ENCODE measurements at places on chromosomes 11 and 22.

DNA sequence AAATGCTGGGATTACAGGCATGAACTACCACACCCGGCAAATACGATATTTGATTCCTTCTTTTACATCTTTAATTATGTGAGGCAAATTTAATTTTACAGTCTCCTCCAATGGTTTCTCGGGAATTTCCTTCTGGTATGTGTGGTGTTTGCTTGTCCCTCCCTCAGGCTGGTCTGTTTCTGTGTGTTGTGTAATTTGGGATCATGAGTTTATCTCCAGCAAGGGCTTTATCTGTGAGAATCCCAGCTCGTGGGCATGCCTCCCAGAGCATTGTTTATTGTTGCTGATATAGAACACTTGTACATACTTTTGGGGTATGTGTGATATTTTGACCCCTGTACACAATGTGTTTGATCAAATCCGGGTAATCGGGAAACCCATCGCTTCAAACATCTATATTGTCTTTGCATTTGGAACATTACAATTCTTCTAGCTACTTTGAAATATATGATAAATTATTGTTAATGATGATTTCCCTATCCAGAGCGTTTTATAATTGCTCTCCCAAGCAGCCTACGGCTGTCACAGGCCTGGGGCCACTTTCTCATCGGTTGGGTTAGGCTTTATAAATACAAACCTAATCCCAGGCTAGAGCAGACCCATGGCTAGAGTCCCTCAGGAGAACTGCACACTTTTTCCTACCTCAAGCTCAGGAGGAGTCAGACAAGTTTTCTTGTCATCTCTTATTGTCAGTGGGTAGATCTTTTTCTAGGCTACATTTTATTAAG lies 15.0 kb upstream of the PRR5 start:
- DNase-seq, result no peak
- H3K27me3 ChIP-seq, result no peaks in the 10 kb centered on the region
- H3K27ac ChIP-seq, result no peak overlapping the region

- no peaks in the 10 kb centered on the region for H3K27me3 ChIP-seq
- H3K27ac ChIP-seq, result no peak overlapping the region
- no peak overlapping the region for H3K4me3 ChIP-seq
- H3K4me1 ChIP-seq, result no peaks in the 10 kb centered on the region
Observed at GRCh38 chr11:117717485-117718314, 79.3 kb downstream of the DSCAML1 start.

GRCh38 chr22:17931400-17931825 lies 92.9 kb downstream of the MICAL3 start:
- H3K27ac ChIP-seq, result no peak overlapping the region
- H3K27me3 ChIP-seq, result no peaks in the 10 kb centered on the region
- no peak for DNase-seq
- H3K4me3 ChIP-seq, result no peak overlapping the region

- peaks cover 4% of the 10 kb centered on the region for H3K4me1 ChIP-seq
- H3K27me3 ChIP-seq, result no peaks in the 10 kb centered on the region
- no peak for DNase-seq
- no peak overlapping the region for H3K4me3 ChIP-seq
Observed at GRCh38 chr22:28171712-28172111, 252.7 kb upstream of the PITPNB start.

DNA sequence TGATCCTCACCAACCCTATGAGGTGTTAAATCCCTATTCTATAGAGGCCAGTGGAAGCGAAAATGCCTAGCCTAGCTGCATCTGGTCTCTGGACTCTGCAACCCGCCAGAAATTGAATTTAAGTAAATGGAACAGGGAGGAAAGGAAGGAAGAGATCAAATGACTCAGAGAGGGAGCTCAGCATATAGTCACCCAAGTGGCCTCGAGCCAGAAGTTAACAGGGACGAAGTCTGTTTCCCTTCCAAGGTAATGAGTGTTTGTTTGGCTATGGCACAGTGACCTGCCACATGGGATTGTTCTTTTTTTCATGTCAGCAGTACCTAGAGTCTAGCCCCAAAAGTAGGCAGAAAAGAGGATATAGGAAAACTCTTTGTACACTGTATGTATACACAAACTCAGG lies 66.3 kb downstream of the PAK1 start:
- peaks cover 25% of the 10 kb centered on the region for H3K4me1 ChIP-seq
- DNase-seq, result no peak
- H3K4me3 ChIP-seq, result no peak overlapping the region
- no peaks in the 10 kb centered on the region for H3K36me3 ChIP-seq
